ENCODE measurements at places on chromosomes 4 and X.

DNA sequence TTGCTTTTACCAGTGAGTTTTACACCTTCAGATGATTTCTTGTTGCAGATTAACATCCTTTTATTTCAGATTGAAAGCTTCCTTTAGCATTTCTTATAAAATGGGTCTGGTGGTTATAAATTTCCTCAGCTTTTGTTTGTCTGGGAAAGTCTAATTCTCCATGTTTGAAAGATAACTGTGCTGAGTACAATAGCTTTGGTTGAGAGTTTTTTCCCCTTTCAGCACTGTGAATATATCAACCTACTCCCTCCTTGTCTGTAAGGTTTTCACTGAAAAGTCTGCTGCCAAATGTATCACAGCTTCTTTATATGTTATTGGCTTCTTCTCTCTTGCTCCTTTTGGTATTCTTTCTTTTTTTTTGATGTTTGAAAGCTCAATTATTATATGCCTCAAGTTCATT lies 53.5 kb upstream of the ACTRT1 start:
- no peak for DNase-seq

GRCh38 chrX:44071070-44071645 lies 98.0 kb upstream of the NDP start:
- no peak for DNase-seq

DNA sequence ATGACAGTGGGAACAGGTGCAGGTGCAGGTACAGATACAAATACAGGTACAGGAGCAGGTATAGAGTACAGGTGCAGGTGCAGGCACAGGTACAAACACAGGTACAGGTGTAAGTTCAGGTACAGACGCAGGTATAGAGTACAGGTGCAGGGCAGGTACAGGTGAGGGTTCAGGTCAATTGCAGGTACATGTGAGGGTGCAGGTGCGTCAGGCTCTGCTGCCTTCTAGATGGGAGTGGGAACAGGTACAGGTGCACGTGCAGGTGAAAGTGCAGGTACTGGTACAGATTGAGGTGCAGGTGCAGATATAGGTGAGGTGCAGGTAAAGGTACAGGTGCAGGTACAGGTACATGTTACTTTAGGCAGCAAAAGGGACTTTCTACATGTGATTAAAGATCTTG lies 85.7 kb downstream of the CRLF2 start:
- DNase-seq = peak; percentile 25

DNA sequence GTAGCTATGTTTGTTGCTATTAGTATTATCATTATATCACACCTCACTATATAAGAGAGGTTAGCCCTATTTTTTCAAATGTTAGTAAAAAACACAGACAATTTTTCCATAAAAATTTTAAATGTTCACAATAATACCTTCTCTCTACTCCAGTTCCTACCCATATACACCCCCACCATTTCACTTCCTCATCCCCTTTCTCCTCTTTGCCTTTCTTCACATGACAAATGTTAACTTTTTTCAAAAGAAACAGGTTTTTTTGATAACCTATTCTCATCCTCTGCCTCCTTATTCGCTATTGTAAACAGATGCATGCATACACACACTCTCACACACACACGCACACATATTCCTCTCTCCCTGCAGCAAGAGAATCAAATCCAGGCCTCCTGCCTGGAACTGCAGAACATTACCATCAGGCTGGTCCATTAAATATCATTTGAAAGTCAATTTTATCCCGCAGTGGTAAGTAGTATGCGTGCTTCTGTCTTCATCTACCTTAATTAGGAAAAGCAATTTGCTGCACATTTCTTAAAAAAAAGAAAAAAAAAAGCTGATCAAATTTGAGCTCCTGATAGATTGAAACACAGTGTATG lies 55.5 kb downstream of the MID1IP1 start:
- DNase-seq = no peak

DNA sequence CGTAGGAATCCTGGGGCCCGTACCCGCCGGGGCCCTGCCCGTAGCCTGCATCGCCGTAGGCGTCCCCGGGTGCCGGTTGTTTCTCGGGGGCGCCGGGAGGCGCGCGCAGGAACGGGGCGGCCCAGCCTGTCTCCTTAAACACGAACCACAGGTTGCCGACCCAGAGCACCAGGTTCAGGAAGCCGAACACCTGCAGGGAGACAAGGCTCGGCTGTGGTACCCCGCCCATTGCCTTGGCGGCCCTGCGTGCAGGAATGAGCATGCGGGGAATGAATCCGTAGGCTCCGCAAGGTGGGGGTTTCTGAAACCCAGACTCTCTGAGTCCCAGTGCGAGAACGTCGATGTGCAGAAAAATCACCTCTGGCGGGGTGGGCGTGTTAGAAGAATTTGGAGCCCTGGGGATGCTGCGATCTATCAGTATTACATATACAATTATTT lies 5.4 kb upstream of the PRICKLE3 start:
- DNase-seq = no peak

DNA sequence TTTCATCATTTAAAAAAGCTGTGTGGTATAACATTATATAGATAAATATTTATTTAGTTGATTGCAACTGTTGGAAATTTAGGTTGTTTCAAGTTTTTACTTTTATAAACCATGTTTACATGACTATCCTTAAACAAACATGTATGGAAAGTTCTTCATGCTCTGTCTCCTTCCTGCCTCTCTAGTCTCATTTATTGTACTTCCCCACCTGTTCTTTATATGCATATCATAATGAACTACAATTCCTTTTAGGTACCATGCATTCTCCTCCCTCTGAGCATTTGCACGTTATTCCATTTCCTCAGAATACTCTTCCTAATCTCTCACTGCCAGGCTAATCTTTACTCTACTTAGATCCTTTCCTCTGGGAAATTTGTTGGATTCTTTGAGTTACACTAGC lies 16.9 kb upstream of the ADH6 start:
- DNase-seq = no peak

- no peak for DNase-seq
These were observed 106.3 kb downstream of the LINC00632 start for GRCh38 chrX:140815868-140816267.

DNA sequence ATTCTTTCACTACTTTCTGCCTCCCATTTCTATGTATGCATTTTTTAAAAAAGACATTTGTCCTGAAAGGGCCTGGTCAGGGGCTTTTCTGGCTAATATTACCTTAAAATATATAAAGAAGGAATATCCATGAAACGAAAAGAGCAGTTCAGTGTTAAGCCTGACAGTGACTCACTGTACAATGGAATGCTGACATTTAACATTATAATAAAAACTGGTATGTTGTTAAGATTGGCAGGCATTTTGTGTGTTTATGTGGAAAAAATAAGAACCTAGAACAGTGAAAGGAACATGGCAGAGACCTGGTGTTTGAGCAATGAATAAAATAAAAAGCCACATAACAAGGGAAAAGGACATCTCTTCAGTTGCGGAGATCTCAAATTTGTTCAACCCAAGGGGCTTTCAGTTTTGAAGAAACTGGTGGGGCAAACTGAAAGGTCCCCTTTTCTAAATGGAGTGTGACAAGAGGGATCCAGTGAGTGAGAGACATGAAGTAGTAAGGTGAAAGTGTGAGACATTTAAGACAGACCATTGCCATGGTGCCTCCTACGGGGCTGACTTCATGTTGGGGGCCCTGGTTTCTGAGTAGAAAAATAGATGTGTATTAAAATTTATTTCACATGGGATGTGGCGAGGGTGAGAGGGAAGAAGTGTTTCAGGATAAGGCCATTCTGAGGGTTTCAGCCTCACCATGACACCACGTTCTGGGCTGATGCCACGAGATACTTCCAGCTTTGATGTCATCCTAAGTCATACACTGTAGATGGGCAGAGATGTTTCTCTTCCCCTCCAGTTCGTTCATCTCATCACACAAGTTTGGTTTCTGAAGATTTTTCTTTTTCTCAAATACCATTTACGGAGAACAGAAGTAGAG lies 324.9 kb downstream of the PPP3CA start:
- no peak for DNase-seq

- DNase-seq = no peak
These were observed 22.4 kb upstream of the IL21 start for GRCh38 chr4:122643257-122643656.

GRCh38 chrX:129686422-129686948 lies 31.7 kb upstream of the APLN start:
- DNase-seq = no peak

DNA sequence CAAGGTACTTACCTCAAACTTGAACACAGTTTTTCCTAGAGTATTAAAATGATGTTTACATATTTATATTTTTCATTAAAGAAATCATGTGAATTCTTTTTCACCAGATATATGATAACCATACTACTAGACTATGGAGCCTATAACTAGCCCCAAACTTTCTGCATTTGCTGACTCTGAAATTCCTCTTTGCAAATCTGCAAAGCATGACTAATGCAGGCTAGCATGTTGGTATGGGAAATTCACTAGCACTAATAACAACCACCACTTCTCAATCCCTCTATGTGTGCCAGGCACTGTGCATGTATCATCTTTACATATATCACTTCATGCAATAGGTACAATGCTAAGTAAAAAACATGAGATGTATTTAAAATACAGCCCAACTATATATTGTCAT lies 51.1 kb downstream of the SLC10A7 start:
- DNase-seq = no peak

DNA sequence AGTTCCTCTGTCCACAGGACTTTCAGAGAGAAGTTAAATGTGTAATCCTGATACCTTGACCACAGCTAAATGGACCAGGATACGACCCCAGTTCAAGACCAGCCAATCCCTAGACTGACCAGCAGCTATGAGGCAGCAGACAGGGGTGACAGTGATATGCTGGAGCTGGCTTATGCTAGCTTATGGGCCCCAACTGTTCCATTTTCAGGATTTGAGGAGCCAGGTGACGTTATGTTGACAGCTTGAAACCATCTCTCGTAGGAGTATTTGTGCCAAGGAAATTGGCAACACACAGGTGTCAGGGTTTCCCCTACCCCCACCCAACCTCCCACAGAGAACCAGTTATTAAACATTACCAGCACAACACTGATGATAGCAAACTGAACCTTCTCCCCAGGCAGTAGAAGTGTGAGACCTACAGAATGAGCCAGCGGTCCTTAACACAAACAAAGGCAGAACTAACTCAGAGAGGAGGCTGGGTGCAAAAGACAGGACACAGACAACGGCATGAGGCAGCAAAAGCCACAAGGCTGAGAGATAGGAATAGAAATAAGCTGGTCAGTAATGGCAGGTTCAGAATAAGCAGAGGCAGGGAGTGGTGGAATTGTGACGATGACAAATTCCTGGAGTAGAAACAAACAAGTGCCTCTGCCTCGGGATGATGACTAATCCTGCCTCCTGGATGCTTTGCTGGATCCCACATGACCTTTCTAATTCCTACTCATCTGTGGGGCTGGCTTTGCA lies 85.6 kb upstream of the CPEB2 start:
- DNase-seq = no peak

- peak; percentile 70 for DNase-seq
These were observed at the start of gene PDGFC for GRCh38 chr4:156971676-156972378. TSS of gene PDGFC (minus strand) at chr4:156971799. CDS start at chr4:156970903, 896 bp downstream.

Measured in Peyer's patch (tissue), 4 donors.